ENCODE measurements at places on chromosomes 13 and 19. TPM values are rescaled to one million over a fixed set of nuclear protein-coding genes. Genes with fewer than 3 reads are reported as not detected.
A peak's percentile ranks its signal among the peaks of the same experiment; 100 is the strongest.

Gene ZNF470
- total RNA-seq, result 0.53 TPM

Gene PLPPR3
- not detected for total RNA-seq

Gene COX6B2
- not detected for total RNA-seq

Gene ATP7B
- 37.9 TPM for total RNA-seq

Gene CLEC4G
- not detected for total RNA-seq

GRCh38 chr13:32823597-32823996, 192.6 kb upstream of the KL start:
- H3K36me3 ChIP-seq, result no peaks in the 10 kb centered on the region
- H3K4me3 ChIP-seq, result no peak overlapping the region
- no peaks in the 10 kb centered on the region for H3K27me3 ChIP-seq

DNA sequence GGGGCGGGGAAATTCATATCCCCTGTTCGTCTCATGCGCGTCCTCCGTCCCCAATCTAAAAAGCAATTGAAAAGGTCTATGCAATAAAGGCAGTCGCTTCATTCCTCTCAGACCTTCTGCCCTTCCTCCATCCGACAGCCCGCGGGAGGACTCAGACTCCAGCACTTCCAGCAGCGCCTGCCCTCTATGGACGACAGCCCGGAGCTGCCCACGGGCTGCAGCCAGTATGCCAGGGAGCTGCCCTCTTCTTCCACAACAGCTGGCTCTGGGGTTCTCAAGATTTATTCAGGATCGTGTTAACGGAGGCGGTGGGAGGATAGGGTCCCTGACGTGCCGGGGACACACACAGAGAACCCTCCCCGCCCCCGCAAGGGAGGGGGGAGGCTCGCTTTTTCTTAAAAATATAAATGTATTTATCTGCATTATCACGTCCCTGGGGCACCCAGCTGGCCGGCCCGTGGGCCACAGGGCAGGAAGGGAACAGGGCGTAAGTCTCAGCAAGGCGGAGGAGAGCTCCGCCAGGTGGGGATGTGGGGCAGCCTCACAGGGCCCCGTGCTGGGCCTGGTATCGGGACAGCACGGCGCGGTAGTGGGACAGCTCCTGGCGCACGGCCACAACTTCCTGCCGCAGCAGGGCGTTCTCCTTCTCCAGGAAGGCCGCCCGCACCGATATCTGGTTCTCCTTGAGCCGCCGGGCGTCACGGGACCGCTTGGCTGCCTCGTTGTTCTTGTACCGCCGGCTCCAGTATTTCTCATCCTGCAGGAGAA, 6.7 kb downstream of the DBP start:
- DNase-seq, result peak; percentile 85
- H3K27ac ChIP-seq, result peak overlapping the region; percentile 62
- peak overlapping the region; percentile 3 for H3K4me3 ChIP-seq
- H3K27me3 ChIP-seq, result no peaks in the 10 kb centered on the region
- H3K4me1 ChIP-seq, result peaks cover 29% of the 10 kb centered on the region

- H3K4me1 ChIP-seq, result no peaks in the 10 kb centered on the region
- no peaks in the 10 kb centered on the region for H3K36me3 ChIP-seq
- H3K4me3 ChIP-seq, result no peak overlapping the region
- no peak for DNase-seq
Measured at GRCh38 chr13:102978168-102978567, 88.0 kb downstream of the SLC10A2 start.

DNA sequence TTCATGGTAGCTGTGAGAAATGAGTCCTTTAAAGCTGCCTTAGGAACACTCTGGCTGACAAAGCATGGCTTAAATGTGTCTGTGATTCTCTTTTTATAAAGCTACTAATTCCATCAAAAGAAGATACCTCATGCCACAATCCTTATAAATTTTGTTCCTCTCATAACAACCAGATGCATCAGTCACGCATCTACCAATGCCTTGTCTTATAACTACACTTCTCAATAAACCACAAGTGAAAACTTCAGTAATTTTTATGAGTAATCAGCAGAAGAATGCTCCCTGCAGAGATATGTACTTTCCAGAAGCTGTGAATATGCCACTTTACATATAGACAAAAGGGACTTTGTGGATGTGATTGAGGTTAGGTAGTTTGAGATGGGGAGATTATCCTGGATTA, 147.8 kb downstream of the SUCLA2 start:
- H3K27ac ChIP-seq, result no peak overlapping the region
- H3K4me1 ChIP-seq, result no peaks in the 10 kb centered on the region
- H3K27me3 ChIP-seq, result no peaks in the 10 kb centered on the region
- no peak overlapping the region for H3K4me3 ChIP-seq
- H3K36me3 ChIP-seq, result no peaks in the 10 kb centered on the region
- no peak for DNase-seq

GRCh38 chr19:51293571-51294210, 17.8 kb upstream of the IGLON5 start:
- no peak overlapping the region for H3K4me3 ChIP-seq
- no peak overlapping the region for H3K27ac ChIP-seq

DNA sequence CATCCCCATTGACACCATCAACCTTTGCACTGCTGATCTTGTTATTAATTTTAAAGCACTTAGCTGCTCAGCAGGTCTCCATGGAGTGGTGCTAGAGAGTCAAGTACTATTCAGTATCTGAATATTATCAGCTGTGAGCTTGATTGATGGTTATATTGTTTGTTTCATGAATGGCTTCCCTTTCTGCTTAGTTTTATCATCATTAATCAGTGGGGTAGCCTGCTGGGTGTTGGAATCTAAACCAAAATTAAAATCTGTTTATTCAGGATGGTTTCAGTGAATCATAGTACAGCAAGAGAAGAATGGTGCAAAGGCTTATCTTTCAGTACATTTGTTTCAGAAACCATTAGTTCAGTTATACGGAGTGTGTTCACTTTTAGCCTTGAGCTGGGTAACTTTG, 42.5 kb upstream of the SCEL start:
- no peak overlapping the region for H3K4me3 ChIP-seq
- no peaks in the 10 kb centered on the region for H3K27me3 ChIP-seq
- no peaks in the 10 kb centered on the region for H3K4me1 ChIP-seq

DNA sequence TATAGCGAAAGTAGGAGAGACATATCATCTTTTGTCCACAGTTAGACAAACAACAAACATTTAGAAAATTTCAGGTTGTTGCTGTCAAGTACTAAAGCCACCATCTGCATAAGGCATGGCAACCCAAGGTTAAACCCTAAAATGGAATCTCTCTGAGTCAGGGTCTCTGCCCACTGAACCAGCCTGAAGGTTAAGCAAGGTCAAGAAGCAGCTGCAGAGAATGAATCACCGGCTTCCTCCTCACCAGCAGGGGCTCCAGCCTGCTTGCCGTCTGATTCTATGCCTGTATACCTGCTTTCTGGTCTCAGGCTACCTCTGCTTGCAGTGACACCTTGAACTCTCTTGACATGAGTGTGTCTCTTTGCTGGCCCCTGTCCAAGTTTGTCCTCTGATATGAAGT, 726.2 kb upstream of the SGCG start:
- no peaks in the 10 kb centered on the region for H3K4me1 ChIP-seq
- no peaks in the 10 kb centered on the region for H3K36me3 ChIP-seq
- H3K27me3 ChIP-seq, result no peaks in the 10 kb centered on the region
- no peak overlapping the region for H3K4me3 ChIP-seq
- H3K27ac ChIP-seq, result no peak overlapping the region

DNA sequence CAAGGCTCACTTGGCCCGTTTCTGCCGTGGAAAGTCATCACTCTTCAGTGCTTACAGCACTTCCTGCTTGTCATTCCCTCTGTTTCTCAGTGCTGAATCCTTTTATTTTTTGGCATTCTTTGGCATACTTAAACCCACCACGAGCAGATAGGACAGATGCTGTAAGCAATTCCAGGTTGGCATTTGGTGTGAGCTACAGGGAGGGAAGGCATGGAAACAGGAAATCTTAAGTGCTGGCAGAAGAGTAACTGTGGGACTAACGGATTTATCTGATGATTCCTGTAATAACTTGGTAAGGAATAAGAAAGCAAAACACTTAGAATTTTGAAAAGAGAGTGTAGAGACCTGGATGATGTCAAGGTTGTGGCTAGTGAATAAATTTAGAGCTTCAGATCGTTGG, 273.4 kb downstream of the GPC6 start:
- no peaks in the 10 kb centered on the region for H3K36me3 ChIP-seq
- no peak overlapping the region for H3K4me3 ChIP-seq
- no peak overlapping the region for H3K27ac ChIP-seq
- H3K27me3 ChIP-seq, result no peaks in the 10 kb centered on the region
- no peaks in the 10 kb centered on the region for H3K4me1 ChIP-seq
- DNase-seq, result no peak

GRCh38 chr13:60009300-60010253, 154.2 kb downstream of the DIAPH3 start:
- H3K4me1 ChIP-seq, result no peaks in the 10 kb centered on the region
- peak; percentile 92 for DNase-seq
- H3K27ac ChIP-seq, result peak overlapping the region; percentile 60
- no peak overlapping the region for H3K4me3 ChIP-seq
- H3K36me3 ChIP-seq, result no peaks in the 10 kb centered on the region

- no peaks in the 10 kb centered on the region for H3K4me1 ChIP-seq
- H3K27me3 ChIP-seq, result peaks cover 5% of the 10 kb centered on the region
- no peaks in the 10 kb centered on the region for H3K36me3 ChIP-seq
- no peak for DNase-seq
Measured at GRCh38 chr13:57624565-57625435, 6.7 kb upstream of the PCDH17 start.

DNA sequence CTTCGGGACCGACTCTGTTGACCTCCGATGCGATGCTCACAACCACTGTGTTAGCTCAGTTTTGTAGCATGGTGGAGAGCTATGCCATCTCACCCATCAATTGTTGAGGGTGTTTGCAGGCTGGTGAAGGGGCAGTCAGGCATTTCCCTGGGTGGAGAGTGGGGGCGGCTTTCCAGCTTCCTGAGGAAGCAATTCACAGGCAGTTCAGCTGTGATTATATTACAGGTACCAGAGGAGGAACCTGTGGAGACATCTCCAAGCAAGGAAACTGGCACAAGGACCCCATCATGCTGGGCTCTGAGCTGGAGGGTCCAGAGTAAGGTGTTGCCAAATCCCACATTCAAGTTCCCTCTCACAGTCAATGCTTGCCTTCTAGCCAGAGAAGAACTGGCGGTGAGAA, 166.0 kb upstream of the ZNF536 start:
- DNase-seq, result no peak
- no peaks in the 10 kb centered on the region for H3K4me1 ChIP-seq
- H3K4me3 ChIP-seq, result no peak overlapping the region
- no peaks in the 10 kb centered on the region for H3K36me3 ChIP-seq

DNA sequence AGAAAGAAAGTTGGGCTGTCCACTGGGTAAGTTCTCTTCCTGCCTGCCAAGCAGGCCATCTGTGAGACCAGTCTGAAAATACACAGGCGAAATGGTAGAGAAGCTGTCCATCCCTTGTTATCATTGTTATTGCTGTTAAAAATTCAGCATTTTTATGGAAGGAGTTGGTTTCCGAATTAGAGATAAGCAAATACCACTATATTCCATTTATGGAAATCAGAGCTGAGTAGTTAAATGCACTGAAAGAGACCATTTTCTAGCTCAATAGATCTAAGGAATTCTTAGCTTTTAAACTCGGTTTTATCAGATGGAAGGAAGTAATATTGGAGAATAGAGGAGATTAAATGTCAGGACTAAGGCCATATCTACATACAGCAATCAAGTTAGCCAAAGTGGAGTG, 40.7 kb downstream of the MZT1 start:
- H3K27ac ChIP-seq, result no peak overlapping the region
- no peak overlapping the region for H3K4me3 ChIP-seq
- DNase-seq, result no peak
- no peaks in the 10 kb centered on the region for H3K4me1 ChIP-seq
- no peaks in the 10 kb centered on the region for H3K36me3 ChIP-seq

- no peaks in the 10 kb centered on the region for H3K4me1 ChIP-seq
- H3K36me3 ChIP-seq, result no peaks in the 10 kb centered on the region
- H3K27ac ChIP-seq, result no peak overlapping the region
- H3K4me3 ChIP-seq, result no peak overlapping the region
- DNase-seq, result no peak
Measured at GRCh38 chr13:76600081-76600480, 286.1 kb downstream of the KCTD12 start.

- DNase-seq, result no peak
- no peak overlapping the region for H3K4me3 ChIP-seq
- H3K27me3 ChIP-seq, result no peaks in the 10 kb centered on the region
Measured at GRCh38 chr13:112182846-112183531, 116.0 kb downstream of the SOX1 start.

GRCh38 chr19:17803264-17803896, 8.4 kb downstream of the B3GNT3 start:
- no peak overlapping the region for H3K27ac ChIP-seq
- H3K36me3 ChIP-seq, result no peaks in the 10 kb centered on the region
- H3K4me1 ChIP-seq, result peaks cover 9% of the 10 kb centered on the region
- no peak overlapping the region for H3K4me3 ChIP-seq

DNA sequence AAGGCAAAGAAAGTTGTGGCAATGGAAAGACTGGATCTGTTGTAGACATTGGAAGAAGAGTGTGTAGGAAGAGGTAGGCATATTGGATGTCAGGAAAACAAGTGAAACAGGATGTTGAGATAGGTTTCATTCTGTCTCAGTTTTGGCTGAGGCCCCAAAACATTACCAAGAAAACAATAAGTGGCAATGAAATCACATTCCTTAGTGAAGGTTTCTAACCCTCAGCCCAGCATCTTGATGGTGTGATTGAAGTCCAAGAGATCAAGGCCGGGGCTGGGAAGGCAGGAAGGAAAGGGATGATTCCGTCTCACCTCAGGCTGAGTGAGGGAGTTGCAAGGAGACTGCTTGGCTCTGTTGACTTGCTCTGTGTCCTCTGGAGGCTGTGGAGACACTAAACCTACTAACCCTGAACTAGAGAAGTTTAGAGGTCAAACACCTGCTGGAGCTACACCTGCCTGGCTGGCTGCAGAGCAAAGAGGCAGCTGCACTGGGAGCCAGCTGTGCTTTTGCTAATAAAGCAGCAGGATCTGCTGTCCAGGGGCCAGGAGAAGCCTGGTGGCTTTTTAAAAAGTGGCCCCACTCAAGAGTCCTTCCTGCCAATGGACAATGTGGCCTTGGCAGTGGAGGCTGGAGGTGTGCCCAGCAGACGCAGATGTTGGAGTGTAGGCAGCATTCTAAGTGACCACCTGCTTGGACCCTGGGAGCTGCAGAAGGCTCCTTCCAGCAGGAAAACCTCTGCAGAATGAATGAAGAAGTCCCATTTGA, 53.6 kb downstream of the DGKH start:
- H3K27ac ChIP-seq, result no peak overlapping the region
- no peaks in the 10 kb centered on the region for H3K4me1 ChIP-seq
- no peaks in the 10 kb centered on the region for H3K27me3 ChIP-seq

DNA sequence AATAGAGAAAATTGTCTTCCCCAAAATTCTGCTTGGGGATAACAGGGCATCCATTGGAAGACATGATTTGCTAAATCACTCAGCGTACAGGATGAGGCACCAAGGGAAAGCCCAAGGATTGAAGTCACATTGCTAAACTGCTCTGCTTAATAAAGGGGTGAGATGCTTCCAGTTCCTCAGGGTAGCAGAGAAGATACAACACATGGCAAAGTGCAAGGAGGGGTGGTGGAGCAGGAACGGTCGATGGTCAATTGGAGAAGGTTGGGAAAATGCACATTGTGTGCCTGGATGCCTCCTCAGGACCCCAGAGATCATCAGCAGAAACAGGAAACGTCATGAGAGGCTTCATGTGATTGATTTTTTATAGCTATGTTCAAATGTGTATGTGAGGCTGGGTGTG, 116.3 kb upstream of the SOX1 start:
- peak; percentile 8 for DNase-seq
- no peak overlapping the region for H3K27ac ChIP-seq
- no peaks in the 10 kb centered on the region for H3K27me3 ChIP-seq
- no peak overlapping the region for H3K4me3 ChIP-seq

GRCh38 chr13:72774019-72774418, 7.7 kb downstream of the DIS3 start:
- H3K27ac ChIP-seq, result no peak overlapping the region
- no peak for DNase-seq
- H3K36me3 ChIP-seq, result no peaks in the 10 kb centered on the region

- no peak overlapping the region for H3K27ac ChIP-seq
- no peaks in the 10 kb centered on the region for H3K36me3 ChIP-seq
- no peak overlapping the region for H3K4me3 ChIP-seq
- H3K27me3 ChIP-seq, result no peaks in the 10 kb centered on the region
- peaks cover 9% of the 10 kb centered on the region for H3K4me1 ChIP-seq
Measured at GRCh38 chr13:99044764-99045163, 66.9 kb upstream of the DOCK9 start.
